ENCODE measurements at places on chromosomes 16 and 17.

GRCh38 chr17:49334744-49335512, 27.1 kb downstream of the ZNF652 start:
- DNase-seq: no peak

- DNase-seq: no peak
Observed at GRCh38 chr17:67376415-67376736, 705 bp upstream of the PITPNC1 start.

- no peak for DNase-seq
Observed at GRCh38 chr16:88449267-88449561, 3.9 kb upstream of the ZFPM1 start.

- DNase-seq: no peak
Observed at GRCh38 chr16:25676820-25677219, 14.9 kb upstream of the HS3ST4 start.

GRCh38 chr17:30554839-30555751, 77.9 kb downstream of the GOSR1 start:
- DNase-seq: no peak

- no peak for DNase-seq
Observed at GRCh38 chr17:64326420-64327054, 63.5 kb upstream of the TEX2 start.

- DNase-seq: no peak
Observed at GRCh38 chr16:64973171-64973570, 148.7 kb downstream of the CDH11 start.

DNA sequence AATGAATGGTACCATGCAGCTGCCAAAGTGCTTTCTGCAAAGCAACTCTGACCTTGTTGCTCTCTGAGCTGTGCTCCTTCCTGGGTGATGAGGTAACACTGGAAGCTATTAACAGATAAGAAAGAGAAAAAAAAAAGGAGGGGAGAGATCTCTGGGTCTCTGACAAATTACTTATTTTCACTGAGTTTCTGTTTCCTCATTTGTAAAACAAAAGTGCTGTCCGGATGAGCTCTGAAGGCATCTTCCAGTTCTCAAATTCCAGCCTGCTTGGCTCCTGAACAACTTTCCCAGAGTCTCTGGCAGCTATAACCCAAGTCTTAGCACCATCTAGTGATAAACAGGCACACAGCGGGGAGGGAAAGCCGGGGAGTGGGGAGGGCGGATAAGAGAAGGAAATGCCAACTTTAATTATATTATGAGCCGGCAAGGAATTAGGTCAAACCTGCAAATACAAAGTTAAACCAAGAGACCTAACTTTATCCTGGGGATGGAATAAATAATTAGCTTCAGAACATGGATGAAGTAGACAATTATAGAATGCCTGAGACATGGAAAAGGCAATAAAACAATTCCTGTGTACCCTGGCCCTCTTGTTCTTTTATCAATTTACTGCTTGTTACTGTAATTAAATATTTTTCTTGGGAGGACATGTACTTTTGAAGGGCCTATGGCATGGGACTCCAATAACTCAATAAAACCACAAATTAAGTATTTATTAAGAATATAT, 61.3 kb upstream of the KIFC3 start:
- DNase-seq: no peak

DNA sequence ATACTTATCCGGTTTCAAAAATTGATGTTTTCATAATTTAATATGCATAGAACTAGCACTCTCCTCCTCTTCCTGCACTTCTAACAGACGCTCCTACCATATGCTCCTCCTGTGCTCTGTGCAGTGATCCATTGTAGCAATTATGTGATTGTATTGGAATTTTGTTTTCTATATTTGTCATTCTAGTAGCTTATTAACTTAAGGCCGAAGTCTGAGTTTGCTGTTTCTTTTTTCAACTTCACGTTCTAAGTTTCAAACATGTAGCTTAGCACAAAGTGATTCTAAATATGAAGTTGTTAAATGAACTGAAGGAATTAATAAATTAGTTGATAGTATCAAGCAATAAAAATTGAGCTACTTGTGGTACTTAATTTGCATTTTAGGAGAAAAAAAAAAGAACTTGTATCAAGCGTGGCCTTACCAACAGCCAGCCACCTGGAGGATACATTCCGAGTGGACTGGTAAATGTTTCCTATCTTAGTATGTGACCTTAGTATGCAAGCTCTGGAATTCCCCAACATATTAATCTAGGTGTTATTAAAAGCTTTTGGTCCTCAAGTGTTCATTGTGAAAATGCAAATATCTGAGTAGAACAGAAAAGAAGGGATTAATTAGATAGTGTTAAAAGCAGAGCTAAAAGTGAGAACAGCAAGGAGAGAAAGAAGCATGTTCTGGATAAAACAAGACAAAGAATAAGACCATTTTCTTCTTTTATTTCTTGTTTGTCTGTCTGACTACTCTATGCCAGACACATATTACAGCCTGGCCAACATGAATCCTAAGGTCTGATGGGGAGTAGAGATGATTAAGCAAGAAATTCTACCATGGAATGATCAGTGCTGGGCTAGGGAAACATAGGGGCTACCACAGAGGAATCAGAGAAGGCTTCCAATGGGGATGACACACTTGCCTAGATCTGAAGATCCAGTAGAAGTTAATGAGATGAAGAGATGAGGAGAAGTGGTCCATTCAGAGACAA, 290.4 kb upstream of the MON1B start:
- no peak for DNase-seq
